ENCODE measurements at places on chromosomes 5 and 9.

DNA sequence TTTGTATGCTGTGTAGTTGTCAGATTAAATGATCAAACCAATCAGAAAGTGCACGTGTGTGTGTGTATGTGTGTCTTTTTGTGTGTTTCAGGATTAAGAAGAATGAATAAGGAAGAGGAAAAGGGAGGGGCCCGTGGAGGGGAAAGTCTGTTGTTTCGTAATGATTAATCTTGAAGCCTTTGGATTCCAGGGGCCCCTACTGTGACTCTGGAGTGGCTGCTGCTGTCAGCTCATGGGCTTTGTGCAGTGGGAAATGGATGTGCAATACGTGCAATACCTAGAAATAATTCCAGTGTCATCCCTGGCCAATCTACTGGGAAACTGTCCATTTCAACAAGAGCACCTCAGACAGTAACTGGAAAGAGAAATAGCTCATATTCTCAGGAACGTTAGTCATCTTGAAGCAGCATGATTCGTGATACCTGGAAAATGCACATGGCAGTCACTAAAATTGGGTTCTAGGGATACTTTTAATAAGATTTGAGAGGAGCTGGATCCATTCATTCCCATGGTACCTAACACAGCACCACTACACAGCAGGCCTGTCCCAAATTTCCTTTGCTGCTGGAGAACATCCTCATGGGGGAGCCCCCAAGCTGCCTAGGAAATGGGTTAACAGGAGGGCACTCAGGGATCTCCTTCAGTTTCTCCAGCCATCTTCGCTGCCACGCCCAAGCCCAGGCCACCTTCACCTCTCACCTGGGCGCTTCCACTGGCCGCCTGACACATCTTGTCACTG, 186.3 kb downstream of the NR3C1 start:
- DNase-seq, result no peak

DNA sequence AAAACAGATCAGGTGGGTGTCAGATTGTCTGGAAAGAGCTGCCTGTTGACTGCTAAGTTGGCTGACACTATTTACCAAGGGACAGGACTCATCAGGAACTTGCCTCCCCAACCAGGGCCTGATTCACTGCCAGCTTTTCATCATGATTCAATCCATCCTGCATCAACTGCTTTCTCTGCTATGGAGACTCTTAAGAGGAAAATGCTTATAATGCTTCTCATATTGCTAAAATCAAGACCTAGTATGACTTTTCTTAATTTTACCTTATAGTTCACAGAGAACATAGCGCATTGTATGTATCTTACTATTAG, 21.3 kb downstream of the HTR4 start:
- no peak for DNase-seq

DNA sequence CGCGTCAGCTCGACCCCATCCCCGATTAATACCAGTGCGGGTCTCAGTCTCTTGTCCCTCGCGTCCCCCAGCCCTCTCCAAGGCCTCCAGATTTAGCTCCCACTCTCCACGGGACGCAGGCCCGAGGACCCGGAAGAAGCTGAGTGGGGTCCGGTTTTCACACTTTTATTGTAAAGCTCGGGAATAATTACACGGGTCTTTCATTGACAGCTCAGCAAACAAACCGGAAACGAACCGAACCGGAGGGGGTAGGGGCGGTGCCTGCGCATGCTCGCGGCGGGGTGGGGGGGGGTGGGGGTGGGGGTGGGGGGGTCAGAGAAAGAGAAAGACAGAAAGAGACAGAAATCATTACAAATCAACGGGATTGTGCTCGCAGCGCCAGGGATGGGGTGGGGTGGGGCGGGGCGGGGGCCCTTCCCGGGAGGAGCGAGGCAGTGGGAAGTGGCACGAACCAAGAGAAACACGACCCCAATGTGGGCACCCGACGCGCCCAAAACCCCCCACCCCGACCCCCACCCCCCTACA, 27.9 kb downstream of the PCDH1 start:
- no peak for DNase-seq

- no peak for DNase-seq
Observed at GRCh38 chr9:106921341-106921899, 58.5 kb downstream of the ZNF462 start.

DNA sequence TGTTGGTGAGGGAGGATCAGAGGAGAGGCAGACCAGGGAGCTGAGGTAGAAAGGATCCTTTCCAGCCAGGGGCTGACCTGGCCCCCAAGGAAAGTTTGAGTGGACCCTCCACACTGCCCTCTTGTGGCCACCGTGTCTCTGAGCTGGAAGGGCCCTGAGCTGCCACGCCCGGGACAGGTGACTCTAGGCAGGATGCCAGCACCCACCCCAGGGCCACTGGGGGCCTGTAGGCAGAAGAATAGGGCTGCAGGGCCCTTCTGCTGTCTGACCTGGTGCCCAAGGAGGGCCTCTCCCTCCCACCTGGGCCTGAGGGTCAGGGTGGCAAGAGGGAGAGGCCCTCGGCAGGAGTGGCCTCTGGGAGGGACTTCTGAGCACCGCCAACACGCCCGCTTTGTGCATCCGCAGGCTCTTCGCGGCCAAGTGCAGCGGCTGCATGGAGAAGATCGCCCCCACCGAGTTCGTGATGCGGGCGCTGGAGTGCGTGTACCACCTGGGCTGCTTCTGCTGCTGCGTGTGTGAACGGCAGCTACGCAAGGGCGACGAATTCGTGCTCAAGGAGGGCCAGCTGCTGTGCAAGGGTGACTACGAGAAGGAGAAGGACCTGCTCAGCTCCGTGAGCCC, 76.8 kb downstream of the LMX1B start:
- peak; percentile 45 for DNase-seq

DNA sequence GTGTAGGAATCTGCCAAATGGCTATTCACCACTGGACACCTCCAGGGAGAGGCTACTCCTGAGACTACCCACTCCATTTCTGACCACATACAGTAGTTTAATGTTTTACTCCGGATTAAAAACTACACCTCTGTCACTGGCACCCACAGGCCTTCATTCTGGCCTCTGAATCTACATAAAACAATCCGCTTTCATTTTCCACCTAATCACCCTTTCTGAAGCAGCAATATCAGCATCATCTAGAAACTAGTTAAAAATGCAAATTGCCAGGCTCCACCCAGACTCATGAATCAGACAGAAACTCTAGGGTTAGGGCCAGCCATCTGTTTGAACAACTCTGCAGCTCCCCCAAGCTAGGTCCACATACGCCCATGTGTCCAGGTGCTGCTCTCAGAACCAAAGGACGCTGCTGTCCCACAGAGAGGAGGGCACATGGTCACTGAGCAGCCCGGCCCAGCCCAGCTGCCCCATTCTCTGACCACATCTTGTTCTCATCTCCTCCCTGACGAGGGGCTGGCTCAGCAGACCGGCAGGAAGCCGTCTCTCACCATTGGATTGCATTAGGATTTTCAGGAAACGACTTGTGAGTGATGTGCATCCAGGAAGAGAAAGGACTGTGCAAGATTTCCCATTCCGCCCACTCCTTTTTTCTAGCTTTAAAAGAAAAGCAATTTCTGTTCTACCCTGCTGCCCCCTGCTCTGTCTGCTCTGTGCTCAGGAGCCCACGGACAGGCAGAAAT, 34.7 kb downstream of the ADAM19 start:
- no peak for DNase-seq

- no peak for DNase-seq
Observed at GRCh38 chr5:63727583-63727982, 234.7 kb downstream of the HTR1A start.

DNA sequence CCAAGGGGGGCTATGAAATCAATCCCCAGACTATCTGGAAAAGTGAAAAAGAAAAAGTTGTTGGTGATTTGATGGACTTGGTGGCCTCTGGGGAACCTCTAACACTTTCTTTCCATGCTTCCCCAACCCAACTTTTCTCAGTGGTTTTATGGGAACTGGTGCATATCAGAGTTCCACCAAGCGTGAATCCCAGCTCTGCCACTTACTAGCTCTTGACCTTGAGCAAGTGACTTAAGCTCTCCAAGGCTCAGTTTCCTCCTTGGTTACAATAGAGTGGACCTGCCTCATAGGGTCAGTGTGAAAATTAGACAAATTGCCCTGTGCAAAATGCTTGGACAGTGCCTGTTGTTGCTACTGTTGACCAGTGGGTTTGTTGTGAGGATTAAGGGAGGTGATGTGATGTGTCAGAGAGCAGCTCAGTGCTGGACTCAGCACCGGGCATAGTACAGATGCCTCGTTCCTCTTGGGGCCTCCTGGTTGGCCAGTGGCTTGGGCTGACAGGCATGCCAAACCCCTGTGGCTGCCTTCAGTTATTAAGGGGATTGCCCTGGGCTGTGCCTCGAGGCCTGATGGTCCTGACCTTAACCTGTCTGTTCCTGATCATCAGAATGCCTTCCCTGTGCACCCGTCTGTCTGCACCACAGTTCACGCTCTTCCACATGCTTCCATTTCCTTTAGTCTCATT, 49.3 kb downstream of the COL15A1 start:
- no peak for DNase-seq

- no peak for DNase-seq
Observed at GRCh38 chr5:74094096-74094781, 468.2 kb downstream of the ARHGEF28 start.

- no peak for DNase-seq
Observed at GRCh38 chr9:136189394-136190236, 15.3 kb downstream of the LHX3 start.

GRCh38 chr5:77952636-77953212, 176.6 kb upstream of the TBCA start:
- no peak for DNase-seq

DNA sequence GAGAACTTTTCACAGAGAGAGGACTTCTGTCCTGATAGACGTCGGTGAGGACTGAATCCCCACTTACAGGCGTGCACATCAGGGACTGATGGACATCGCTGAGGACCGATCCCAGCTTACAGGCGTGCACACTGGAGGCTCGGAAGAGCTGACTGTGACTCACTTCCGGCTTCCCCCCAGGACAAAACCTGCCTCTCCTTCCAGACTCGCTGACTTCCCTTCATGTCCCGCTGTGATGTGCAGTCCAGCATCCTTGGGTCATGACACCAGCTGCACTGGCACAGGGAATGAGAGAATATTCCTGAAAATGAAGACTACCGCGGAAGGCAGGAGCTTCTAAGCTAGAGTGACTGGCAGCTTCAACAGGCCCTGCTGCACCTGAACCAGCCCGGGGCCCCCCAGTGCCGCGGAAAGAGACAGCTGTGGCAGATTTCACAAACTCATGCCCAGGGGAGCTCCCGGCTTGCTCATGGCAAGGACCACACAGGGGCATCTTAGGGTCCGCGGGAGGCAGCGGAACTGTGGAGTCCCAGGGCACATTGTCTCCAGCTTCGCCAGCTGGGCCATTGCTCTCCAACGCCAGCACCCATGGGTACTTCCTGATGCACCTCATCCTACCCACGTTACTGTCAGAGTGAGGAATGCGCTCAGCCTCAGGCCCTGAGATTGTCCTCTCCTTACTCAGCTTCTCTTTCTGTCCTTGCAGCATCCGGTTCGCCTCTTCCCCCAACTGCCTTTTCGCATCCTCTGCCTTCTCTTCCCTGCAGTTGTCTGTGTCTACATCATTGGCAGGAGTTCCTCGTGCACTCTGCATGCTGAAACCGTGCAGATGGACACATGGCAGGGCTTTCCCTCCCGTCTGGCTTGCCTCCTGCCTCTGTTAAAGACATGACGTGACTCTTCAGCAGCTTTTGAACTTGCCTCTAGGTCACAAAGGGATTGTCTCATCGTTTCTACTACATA, 29.5 kb downstream of the SURF6 start:
- DNase-seq, result no peak

GRCh38 chr5:154157483-154158378, 32.8 kb upstream of the GALNT10 start:
- DNase-seq, result no peak

GRCh38 chr9:125651576-125652232, 55.3 kb downstream of the MAPKAP1 start:
- no peak for DNase-seq

- no peak for DNase-seq
Observed at GRCh38 chr5:78706825-78707224, 58.3 kb upstream of the LHFPL2 start.

GRCh38 chr9:1994180-1994579, 21.0 kb upstream of the SMARCA2 start:
- DNase-seq, result no peak

GRCh38 chr5:37112383-37112991, 136.7 kb downstream of the CPLANE1 start:
- DNase-seq, result no peak

DNA sequence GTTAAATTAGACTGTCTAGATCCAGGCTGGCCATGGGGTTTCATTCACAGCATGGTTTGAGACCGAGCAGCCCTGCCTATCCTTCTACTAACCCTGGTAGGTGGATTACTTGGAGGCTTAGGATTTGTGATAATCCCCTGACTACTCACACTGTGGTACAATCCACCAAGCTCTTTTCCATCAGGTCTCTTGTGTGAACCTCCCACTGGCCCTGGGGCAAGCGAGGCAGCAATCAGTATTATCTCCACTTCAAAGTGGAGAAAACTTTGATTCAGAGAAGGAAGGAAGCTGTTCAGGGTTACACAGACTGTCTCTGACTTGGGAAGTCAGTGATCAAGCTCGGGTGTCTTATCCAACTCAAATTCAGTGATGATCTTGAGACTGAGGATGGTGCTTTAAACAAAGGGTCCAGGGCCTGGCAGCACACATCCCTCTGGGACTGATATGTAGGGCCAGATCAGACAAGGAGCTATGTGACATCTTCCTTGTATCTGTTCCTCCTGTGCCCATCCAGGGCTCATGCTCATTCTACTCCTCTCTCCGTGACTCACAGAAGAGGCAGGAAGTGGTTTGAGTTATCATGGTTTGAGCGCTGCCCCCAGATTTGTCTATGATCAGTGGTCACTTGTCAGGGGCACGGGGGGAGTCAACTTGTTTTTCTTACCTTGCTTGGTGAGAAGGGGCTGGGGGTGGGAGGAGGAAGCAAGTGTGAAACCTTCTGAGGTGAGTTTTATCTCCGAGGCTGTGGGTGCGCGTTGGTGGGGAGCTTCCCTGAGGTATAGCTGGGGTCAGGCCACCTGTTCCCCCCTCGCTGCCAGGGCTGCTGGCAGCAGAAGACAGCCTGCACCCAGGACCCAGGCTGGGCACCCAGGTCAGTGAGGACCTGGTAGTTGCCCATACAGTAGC, 48.6 kb downstream of the RGS3 start:
- DNase-seq, result peak; percentile 31

DNA sequence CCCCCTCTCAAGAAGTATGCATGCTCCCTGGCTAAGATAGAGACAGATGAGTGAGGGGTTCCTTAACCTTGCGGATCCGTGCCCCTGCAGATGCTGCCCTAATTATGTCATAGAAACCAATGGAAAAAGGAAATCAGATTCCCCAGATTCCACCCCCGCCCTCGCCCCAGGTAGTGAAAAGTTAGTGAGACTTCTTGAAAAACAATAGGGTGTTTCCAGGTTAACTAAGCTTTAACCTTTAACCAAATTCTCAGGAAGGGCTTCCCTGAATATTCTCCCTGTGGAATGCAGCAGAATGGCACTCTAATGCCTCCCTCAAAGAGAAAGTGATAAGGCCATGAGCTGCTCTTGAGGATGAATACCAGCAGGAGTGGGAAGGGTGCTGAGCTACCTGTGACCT, 116.0 kb upstream of the RANBP3L start:
- no peak for DNase-seq

GRCh38 chr5:14081791-14082190, 61.4 kb upstream of the TRIO start:
- DNase-seq, result no peak
